ENCODE measurements at places on chromosomes 13 and 19. TPM values are rescaled to one million over a fixed set of nuclear protein-coding genes. Genes with fewer than 3 reads are reported as not detected.

GRCh38 chr19:36707134-36707533 lies 19.7 kb downstream of the ZNF567 start:
- no peak for DNase-seq
- no peak overlapping the region for H3K4me3 ChIP-seq
- H3K27ac ChIP-seq, result no peak overlapping the region
- no peaks in the 10 kb centered on the region for H3K4me1 ChIP-seq
- no peaks in the 10 kb centered on the region for H3K27me3 ChIP-seq

GRCh38 chr19:53908935-53909415 lies at the start of gene CACNG7:
CACNG7 (plus strand) TSS chr19:53909278; CDS start chr19:53912832, 3,554 bp downstream.
- no peaks in the 10 kb centered on the region for H3K36me3 ChIP-seq
- no peak for DNase-seq
- H3K4me3 ChIP-seq, result peak within 1 kb of the TSS; percentile 33
- no peak within 1 kb of the TSS for H3K27ac ChIP-seq
- no peaks in the 10 kb centered on the region for H3K27me3 ChIP-seq

GRCh38 chr13:51833980-51834379 lies 11.0 kb downstream of the TMEM272 start:
- no peaks in the 10 kb centered on the region for H3K27me3 ChIP-seq
- H3K27ac ChIP-seq, result no peak overlapping the region
- no peaks in the 10 kb centered on the region for H3K36me3 ChIP-seq
- H3K4me1 ChIP-seq, result no peaks in the 10 kb centered on the region

- no peaks in the 10 kb centered on the region for H3K36me3 ChIP-seq
- no peak for DNase-seq
- H3K27me3 ChIP-seq, result no peaks in the 10 kb centered on the region
- H3K27ac ChIP-seq, result no peak overlapping the region
- no peaks in the 10 kb centered on the region for H3K4me1 ChIP-seq
These were observed 153.4 kb downstream of the DPF1 start for GRCh38 chr19:38070573-38070972.

DNA sequence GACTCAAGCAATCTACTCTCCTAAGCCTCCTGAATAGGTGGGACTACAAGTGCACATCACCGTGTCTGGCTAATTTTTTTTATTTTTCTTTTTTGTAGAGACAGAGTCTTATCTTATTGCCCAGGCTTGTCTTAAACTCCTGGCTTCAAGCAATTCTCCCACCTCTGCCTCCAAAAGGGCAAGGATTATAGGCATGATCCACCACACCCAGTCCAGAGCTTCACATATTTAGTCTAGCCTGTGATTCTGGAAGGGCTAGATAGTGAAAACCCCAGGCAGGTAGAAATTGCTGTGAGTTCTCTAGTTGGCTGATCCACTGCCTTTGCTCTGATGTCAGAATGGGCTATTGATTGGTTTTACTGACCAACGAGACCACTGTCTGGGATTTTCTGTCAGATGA lies 854.6 kb upstream of the MIR17HG start:
- no peaks in the 10 kb centered on the region for H3K4me1 ChIP-seq
- no peak overlapping the region for H3K4me3 ChIP-seq
- H3K27me3 ChIP-seq, result no peaks in the 10 kb centered on the region
- no peak for DNase-seq

- H3K4me1 ChIP-seq, result no peaks in the 10 kb centered on the region
- H3K36me3 ChIP-seq, result no peaks in the 10 kb centered on the region
- H3K27ac ChIP-seq, result no peak overlapping the region
- peaks cover 3% of the 10 kb centered on the region for H3K27me3 ChIP-seq
- H3K4me3 ChIP-seq, result no peak overlapping the region
- no peak for DNase-seq
These were observed 32.6 kb upstream of the MTIF3 start for GRCh38 chr13:27482983-27483382.

DNA sequence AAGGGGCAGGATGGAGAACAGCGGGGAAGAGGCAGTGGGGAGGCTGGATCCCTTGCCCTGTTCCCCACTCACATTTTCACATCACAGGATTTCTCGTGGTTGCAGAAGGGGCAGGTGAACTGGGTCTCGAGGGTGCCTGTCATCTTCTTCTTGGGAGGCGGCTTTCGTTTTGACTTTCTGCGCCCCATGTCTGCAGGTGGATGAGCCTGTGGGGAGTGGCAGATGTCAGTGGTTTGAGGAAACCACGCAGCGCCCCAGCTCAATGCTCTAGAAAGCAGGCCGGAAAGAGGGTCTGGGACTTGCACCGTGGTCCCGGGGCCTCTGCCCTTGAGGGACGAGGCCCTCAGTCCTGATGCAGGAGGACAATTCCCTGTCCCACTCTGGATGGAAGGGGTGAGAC lies 4.9 kb downstream of the ELOF1 start:
- no peaks in the 10 kb centered on the region for H3K27me3 ChIP-seq
- peaks cover 13% of the 10 kb centered on the region for H3K4me1 ChIP-seq
- no peak overlapping the region for H3K4me3 ChIP-seq
- no peak for DNase-seq
- H3K36me3 ChIP-seq, result no peaks in the 10 kb centered on the region

DNA sequence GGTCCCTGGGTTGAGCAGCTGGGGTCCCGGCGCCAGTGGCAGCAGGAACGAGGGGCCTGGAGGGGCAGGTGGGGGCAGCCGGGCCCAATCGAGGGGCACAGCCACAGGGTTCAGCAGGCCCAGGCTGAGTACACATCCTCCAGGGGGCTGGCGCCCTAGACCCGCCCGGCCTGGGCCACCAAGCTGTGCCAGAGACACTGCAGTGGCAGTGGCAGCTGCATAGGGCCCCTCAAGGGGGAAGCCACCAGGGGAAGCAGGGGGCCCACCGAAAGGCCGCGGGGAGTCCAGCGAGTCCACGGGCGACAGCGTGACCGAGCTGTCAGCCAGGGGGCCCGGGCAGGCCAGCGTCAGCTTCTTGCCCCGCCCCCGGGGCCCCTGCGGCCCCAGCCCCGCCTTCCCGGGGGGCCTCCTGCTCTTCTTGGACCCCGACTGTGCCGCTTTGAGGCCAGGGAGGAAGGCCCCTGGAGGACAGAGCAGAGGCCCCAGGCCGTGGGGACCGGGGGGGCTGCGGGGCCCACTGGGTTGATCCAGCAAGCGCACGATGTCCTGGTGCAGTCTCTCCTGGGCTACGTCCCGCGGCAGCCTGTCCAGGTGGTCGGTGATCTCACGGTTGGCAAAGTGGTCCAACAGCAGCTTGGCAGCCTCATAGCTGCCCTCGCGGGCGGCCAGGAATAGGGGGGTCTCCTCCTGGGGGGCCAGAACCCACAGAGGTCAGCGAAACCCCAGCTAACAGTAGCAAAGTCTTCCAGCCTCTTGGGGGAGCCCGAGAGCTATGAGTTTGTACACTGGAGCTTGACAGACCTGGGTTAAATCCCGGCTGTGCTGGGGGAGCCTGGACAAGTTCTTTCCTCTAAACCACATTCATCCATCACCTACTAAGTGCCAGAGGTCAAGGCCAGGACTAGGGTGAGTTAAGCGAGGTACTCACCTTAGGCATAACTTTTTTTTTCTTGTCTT lies 39.5 kb downstream of the NOTCH3 start:
- no peak for DNase-seq
- H3K27ac ChIP-seq, result no peak overlapping the region
- no peak overlapping the region for H3K4me3 ChIP-seq
- H3K4me1 ChIP-seq, result no peaks in the 10 kb centered on the region
- no peaks in the 10 kb centered on the region for H3K36me3 ChIP-seq
- H3K27me3 ChIP-seq, result peaks cover 3% of the 10 kb centered on the region

- peak overlapping the region; percentile 94 for H3K4me3 ChIP-seq
- H3K27ac ChIP-seq, result peak overlapping the region; percentile 89
- peaks cover 17% of the 10 kb centered on the region for H3K36me3 ChIP-seq
- peak; percentile 80 for DNase-seq
- peaks cover 31% of the 10 kb centered on the region for H3K4me1 ChIP-seq
These were observed 1.5 kb upstream of the FTL start for GRCh38 chr19:48963371-48964204.

DNA sequence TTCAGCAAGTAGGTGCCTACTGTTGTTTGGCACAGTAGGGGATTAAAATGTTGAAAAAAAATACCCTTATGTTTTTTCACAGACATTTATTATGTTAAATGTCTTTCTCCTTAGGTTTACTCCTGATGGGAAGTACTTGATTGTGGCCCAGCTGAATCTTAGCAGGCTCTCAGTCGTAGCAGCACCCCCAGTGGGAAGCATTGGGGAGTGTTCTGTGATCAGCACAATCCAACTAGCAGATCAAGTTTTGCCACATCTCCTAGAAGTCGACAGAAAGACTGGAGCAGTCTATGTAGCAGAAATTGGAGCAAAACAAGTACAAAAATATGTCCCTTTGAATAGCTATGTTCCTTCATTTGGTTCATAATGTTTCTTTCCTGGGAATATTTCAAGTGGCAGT lies 9.3 kb downstream of the NHLRC3 start:
- H3K27me3 ChIP-seq, result no peaks in the 10 kb centered on the region
- no peak overlapping the region for H3K4me3 ChIP-seq
- H3K4me1 ChIP-seq, result no peaks in the 10 kb centered on the region
- no peak overlapping the region for H3K27ac ChIP-seq
- peaks cover 47% of the 10 kb centered on the region for H3K36me3 ChIP-seq

DNA sequence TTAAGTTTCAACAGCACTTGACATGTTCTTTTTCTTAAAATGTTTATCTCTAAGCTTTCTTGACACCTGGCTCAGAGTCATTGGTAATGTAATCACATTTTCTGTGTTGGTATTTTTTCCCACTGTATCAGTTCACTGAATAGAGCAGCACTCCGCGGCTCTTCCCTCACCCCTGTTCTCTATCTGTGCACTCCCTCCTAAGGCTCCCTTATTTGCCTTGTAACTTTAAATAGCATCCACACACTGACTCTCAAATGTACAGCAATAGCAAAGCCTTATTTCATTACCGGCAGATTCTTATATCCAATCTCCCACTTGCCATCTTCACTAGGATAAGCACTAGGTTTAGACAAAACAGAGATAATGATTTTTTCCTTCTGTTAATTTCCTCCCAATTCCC lies 935.5 kb upstream of the SLC10A2 start:
- no peak overlapping the region for H3K4me3 ChIP-seq
- no peaks in the 10 kb centered on the region for H3K4me1 ChIP-seq
- DNase-seq, result no peak
- H3K27me3 ChIP-seq, result no peaks in the 10 kb centered on the region
- H3K36me3 ChIP-seq, result no peaks in the 10 kb centered on the region

GRCh38 chr19:3142292-3142670 lies 6.4 kb downstream of the GNA15 start:
- DNase-seq, result no peak
- H3K4me1 ChIP-seq, result no peaks in the 10 kb centered on the region
- no peaks in the 10 kb centered on the region for H3K36me3 ChIP-seq
- H3K27me3 ChIP-seq, result no peaks in the 10 kb centered on the region
- H3K4me3 ChIP-seq, result no peak overlapping the region
- H3K27ac ChIP-seq, result peak overlapping the region; percentile 55

GRCh38 chr19:17406887-17407196 lies 1.4 kb upstream of the BST2 start:
- H3K4me1 ChIP-seq, result no peaks in the 10 kb centered on the region
- peak overlapping the region; percentile 43 for H3K27ac ChIP-seq
- DNase-seq, result no peak
- peak overlapping the region; percentile 65 for H3K4me3 ChIP-seq

DNA sequence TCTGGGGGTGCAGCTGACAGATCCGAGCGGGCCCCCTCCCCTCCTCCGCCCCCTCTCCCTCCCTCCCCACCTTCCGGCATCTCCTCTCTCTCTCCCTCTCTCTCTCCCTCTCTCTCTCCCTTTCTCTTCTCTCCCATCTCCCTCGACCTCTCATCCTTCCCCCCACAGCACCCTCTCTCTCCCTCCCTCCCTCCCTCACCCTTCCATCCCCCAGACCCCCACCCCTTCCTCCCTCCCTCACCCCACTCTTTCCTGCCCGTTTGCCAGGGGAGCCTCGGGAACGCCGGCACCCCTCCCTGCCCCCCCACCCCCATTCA lies 666 bp downstream of the CELF5 start:
- H3K4me3 ChIP-seq, result no peak overlapping the region
- no peak overlapping the region for H3K27ac ChIP-seq
- H3K27me3 ChIP-seq, result no peaks in the 10 kb centered on the region

DNA sequence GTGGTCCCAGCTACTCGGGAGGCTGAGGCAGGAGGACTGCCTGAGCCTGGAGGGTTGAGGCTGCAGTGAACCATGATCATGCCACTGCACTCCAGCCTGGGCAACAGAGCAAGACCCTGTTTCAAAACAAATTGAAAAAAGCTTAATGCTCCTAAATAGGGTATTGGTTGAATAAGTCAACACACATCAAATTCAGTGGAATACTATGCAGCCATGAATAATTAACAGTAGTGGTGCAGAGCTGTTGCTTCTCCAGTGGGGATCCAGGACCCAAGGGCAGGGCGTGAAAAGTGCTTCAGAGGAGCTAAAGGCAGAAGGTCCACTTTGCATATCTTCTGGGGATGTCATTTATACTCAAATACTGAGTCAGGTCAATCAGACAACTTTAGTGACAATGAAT lies 18.2 kb downstream of the SIGLEC8 start:
- H3K4me3 ChIP-seq, result no peak overlapping the region
- H3K27ac ChIP-seq, result no peak overlapping the region
- no peak for DNase-seq
- no peaks in the 10 kb centered on the region for H3K4me1 ChIP-seq
- H3K36me3 ChIP-seq, result no peaks in the 10 kb centered on the region

DNA sequence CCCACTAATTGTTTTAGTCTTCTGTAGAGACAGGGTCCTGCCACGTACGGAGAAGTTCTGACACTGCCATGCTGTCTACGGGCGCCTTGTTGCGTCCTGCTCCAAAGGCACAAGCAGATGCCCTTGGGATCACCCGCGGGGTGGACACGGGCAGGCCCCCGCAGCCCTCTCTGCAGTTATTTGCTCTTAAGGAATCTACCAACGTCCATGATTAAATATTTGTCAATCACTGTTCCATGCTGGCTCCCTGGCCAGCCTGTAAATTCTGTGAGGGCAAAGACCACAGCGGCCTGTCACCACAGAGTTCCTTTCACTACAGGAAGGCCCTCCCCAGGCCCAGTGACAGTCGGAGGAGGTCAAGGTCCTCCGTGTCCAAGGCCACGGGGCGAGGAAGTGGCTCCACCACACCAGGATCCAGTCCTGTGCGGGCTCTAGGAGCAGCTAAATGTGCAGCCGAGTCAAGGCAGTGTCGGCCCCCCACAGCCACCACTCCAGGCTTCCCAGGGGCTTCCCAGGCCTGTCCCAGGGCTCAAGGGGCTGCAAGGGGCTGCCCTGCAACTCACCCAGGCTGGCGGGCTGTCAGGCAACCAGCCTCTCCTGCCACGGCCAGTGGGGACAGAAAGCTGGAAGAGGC lies 2.1 kb downstream of the RNF126 start:
- DNase-seq, result no peak
- peaks cover 63% of the 10 kb centered on the region for H3K4me1 ChIP-seq
- H3K27me3 ChIP-seq, result no peaks in the 10 kb centered on the region
- H3K4me3 ChIP-seq, result peak overlapping the region; percentile 100

GRCh38 chr19:35142606-35143230 lies 337 bp upstream of the FXYD7 start:
- no peaks in the 10 kb centered on the region for H3K36me3 ChIP-seq
- H3K4me3 ChIP-seq, result no peak overlapping the region
- H3K27me3 ChIP-seq, result no peaks in the 10 kb centered on the region
- H3K27ac ChIP-seq, result no peak overlapping the region

GRCh38 chr19:50728084-50728737 lies 5.0 kb downstream of the CLEC11A start:
- H3K36me3 ChIP-seq, result no peaks in the 10 kb centered on the region
- H3K4me1 ChIP-seq, result no peaks in the 10 kb centered on the region
- peak; percentile 78 for DNase-seq
- no peaks in the 10 kb centered on the region for H3K27me3 ChIP-seq
- H3K4me3 ChIP-seq, result no peak overlapping the region

- no peaks in the 10 kb centered on the region for H3K36me3 ChIP-seq
- DNase-seq, result no peak
- H3K4me3 ChIP-seq, result no peak overlapping the region
These were observed 29.6 kb upstream of the CALM3 start for GRCh38 chr19:46571495-46571894.

The CYP2A6 gene
- not detected for polyA plus RNA-seq

The ZNF681 gene
- 0.16 TPM for polyA plus RNA-seq

The ISYNA1 gene
- 6.3 TPM for polyA plus RNA-seq

The TGFBR3L gene
- polyA plus RNA-seq, result 1.2 TPM

The HIPK4 gene
- not detected for polyA plus RNA-seq

The ICAM5 gene
- polyA plus RNA-seq, result 0.04 TPM
